ENCODE measurements at places on chromosomes 7 and 10. TPM values are rescaled to one million over a fixed set of nuclear protein-coding genes. Genes with fewer than 3 reads are reported as not detected.

DNA sequence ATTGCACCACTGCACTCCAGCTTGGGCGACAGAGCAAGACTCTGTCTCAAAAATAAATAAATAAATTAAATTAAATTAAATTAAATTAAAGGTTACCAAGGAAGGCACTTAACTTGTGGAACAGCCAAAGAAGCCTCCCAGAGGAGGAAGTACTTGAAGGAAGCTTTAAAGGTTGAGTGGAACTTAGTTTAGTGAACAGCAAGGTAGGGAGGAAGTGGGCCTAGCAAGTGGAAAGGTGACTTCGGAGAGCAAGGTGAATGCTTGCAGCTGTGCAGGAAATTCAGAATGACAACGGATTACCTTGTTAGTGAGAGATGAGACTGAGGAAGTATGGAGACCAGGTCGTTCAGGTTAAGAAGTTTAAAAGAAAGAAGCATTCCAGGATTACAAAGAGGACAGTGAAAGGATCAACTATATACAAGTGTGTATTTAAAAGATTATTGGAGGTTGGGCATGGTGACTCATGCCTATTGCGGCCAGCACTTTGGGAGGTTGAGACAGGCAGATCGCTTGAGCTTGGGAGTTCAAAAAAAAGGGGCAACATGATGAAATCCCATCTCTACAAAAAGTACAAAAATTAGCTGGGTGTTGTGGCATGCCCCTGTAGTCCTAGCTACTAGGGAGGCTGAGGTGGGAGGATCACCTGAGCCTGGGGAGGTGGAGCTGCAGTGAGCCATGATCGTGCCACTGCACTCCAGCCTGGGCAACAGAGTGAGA, 12.8 kb upstream of the RPEL1 start:
- DNase-seq, result no peak
- peaks cover 15% of the 10 kb centered on the region for H3K4me1 ChIP-seq
- H3K4me3 ChIP-seq, result no peak overlapping the region
- no peaks in the 10 kb centered on the region for H3K36me3 ChIP-seq
- H3K27ac ChIP-seq, result no peak overlapping the region

GRCh38 chr10:35626971-35627507, 15.1 kb downstream of the FZD8 start:
- no peaks in the 10 kb centered on the region for H3K36me3 ChIP-seq
- no peak overlapping the region for H3K27ac ChIP-seq
- peaks cover 14% of the 10 kb centered on the region for H3K4me1 ChIP-seq
- no peak for DNase-seq
- H3K4me3 ChIP-seq, result no peak overlapping the region

DNA sequence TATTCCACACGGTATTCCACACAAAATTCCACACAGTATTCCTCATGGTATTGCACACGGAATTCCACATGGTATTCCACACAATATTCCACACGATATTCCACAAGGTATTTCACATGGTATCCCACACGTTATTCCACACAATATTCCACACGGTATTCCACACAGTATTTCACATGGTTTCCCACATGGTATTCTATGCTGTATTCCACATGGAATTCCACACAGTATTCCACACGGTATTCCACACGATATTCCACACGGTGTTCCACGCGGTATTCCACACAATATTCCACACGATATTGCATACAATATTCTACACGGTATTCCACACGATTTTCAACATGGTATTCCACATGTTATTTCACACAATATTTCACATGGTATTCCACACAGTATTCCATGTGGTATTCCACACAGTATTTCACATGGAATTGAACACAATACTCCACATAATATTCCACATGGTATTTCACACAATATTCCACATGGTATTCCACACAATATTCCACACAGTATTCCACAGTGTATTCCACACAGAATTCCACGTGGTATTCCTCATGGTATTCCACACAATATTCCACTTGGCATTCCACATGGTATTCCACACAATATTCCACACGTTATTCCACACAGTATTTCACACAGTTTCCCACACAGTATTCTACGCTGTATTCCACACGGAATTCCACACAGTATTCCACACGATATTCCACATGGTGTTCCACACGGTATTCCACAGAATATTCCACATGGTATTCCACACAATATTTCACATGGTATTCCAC, 136.0 kb upstream of the CHST15 start:
- no peak overlapping the region for H3K27ac ChIP-seq
- H3K36me3 ChIP-seq, result no peaks in the 10 kb centered on the region
- H3K27me3 ChIP-seq, result no peaks in the 10 kb centered on the region
- H3K4me3 ChIP-seq, result no peak overlapping the region
- no peak for DNase-seq
- H3K4me1 ChIP-seq, result no peaks in the 10 kb centered on the region

- no peak overlapping the region for H3K27ac ChIP-seq
- DNase-seq, result no peak
- no peaks in the 10 kb centered on the region for H3K27me3 ChIP-seq
- no peak overlapping the region for H3K4me3 ChIP-seq
- H3K36me3 ChIP-seq, result no peaks in the 10 kb centered on the region
Observed at GRCh38 chr7:11355399-11356005, 381.8 kb downstream of the PHF14 start.

DNA sequence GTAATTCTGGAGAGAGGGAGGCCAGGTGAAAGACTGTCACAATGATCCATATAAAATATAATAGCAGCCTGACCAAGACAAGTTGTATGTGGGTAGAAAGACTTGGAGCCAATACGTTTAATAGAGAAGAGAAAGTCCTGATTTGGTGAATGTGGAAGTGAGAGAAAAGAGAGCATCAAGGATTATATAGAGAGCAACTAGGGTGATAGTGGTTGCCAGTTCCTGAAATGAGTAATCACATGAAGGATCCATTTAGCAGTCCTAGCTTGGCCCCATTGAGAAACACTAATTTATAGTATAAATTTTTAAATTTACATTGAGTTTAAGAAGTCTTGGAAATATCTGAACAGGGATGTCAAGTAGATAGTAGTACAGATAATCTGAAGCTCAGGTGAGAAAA, 74.0 kb downstream of the AASS start:
- H3K4me1 ChIP-seq, result no peaks in the 10 kb centered on the region
- H3K27ac ChIP-seq, result no peak overlapping the region
- H3K4me3 ChIP-seq, result no peak overlapping the region
- H3K36me3 ChIP-seq, result peaks cover 10% of the 10 kb centered on the region
- no peaks in the 10 kb centered on the region for H3K27me3 ChIP-seq

DNA sequence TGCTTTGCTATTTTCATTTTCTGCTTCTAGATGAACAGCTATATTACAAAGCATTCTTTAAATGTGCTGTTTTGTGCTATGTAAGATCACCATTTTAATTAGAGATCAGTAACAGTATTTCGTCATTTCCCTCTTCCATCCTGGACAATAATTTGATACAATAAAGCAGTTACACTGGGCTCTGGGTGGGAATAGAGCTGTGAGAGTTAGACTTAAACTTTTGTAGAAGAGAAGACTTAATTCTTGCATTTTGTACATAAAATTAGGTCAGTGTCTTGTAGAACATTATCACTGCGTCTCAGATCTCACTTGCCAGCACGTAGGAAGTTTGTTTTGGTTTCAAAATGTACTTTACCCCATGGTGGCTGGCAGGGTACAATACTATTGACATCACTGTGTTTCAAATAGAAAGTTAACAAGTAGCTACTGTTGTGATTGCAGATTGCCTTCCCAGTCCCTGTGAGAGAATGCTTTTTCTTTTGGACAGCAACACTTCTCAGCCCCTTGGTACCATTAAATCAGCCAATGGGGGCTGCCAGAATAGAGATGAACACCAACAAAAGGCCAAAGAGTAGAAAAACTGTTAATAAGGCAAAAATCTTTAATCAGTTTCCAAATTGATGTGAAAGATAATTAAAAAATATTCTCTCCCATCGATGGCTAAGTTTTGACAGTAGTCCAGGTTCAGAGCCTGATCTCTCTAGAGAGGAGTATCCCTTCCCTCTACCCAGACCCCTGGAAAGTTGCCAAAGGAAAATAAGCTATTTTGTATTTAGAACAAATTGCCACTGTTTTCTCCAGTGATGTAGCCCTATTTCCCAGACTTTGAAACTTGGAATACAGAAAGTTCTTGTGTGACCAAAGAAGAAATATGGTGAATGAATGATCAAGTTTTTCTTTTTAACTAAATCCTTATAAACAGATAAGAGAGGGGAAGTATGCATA, 35.1 kb downstream of the SMNDC1 start:
- no peak for DNase-seq
- no peaks in the 10 kb centered on the region for H3K36me3 ChIP-seq
- peaks cover 14% of the 10 kb centered on the region for H3K4me1 ChIP-seq
- no peaks in the 10 kb centered on the region for H3K27me3 ChIP-seq

- DNase-seq, result no peak
- no peaks in the 10 kb centered on the region for H3K36me3 ChIP-seq
- H3K4me3 ChIP-seq, result no peak overlapping the region
- H3K4me1 ChIP-seq, result no peaks in the 10 kb centered on the region
- H3K27me3 ChIP-seq, result no peaks in the 10 kb centered on the region
Observed at GRCh38 chr10:6776170-6776569, 196.1 kb upstream of the PRKCQ start.

- no peaks in the 10 kb centered on the region for H3K27me3 ChIP-seq
- H3K27ac ChIP-seq, result no peak overlapping the region
- H3K4me1 ChIP-seq, result no peaks in the 10 kb centered on the region
- no peak overlapping the region for H3K4me3 ChIP-seq
- DNase-seq, result no peak
Observed at GRCh38 chr7:155824227-155824886, 12.1 kb upstream of the SHH start.

GRCh38 chr10:50625649-50626132, 1.9 kb upstream of the SGMS1 start:
- H3K36me3 ChIP-seq, result no peaks in the 10 kb centered on the region
- H3K4me1 ChIP-seq, result peaks cover 10% of the 10 kb centered on the region
- H3K27me3 ChIP-seq, result peaks cover 5% of the 10 kb centered on the region
- peak overlapping the region; percentile 97 for H3K27ac ChIP-seq
- DNase-seq, result peak; percentile 17

GRCh38 chr7:7681191-7681935, 37.0 kb downstream of the RPA3 start:
- no peak overlapping the region for H3K27ac ChIP-seq
- peak; percentile 37 for DNase-seq
- no peaks in the 10 kb centered on the region for H3K36me3 ChIP-seq

DNA sequence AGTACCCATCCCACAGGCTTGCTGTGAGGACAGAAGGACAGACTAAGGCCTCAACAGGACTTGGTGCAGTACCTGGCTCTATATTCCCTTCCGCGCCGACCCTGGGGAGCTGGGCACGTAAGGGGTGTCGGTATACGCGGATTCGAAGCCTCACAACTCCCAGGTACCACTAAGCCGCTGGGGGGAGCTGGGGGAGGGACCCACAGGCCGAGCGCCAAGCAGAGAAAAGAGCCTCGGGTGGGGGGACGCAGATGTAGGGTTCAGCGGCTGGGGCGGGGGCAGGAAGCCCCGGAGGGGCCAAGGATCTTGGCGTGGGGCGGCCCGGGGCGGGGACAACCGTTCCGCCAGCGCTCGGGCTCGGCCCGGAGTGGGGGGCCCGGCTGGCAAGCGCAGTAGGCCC, 126.4 kb upstream of the ZNF746 start:
- H3K27ac ChIP-seq, result no peak overlapping the region
- peak; percentile 50 for DNase-seq
- no peaks in the 10 kb centered on the region for H3K36me3 ChIP-seq

DNA sequence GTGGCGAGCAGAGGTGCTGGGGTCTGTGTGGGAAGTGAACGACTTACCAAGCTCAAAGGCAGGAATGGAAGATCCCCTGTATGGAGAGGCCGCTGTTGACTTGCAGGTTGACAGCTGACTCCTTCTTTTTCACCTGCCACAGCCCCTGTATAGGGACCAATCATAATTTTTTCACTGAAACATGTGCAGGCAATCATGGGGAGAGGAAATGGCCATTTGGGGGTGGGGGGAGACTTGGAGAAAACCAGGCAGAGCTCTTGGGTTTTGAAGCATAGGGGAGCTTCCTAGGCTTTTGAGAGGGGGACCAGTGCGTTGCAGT, 101.4 kb downstream of the WDR37 start:
- H3K4me3 ChIP-seq, result no peak overlapping the region
- H3K4me1 ChIP-seq, result peaks cover 8% of the 10 kb centered on the region
- no peaks in the 10 kb centered on the region for H3K27me3 ChIP-seq
- no peak for DNase-seq
- no peaks in the 10 kb centered on the region for H3K36me3 ChIP-seq

- no peaks in the 10 kb centered on the region for H3K36me3 ChIP-seq
- peaks cover 19% of the 10 kb centered on the region for H3K4me1 ChIP-seq
- H3K4me3 ChIP-seq, result no peak overlapping the region
- DNase-seq, result no peak
- H3K27ac ChIP-seq, result no peak overlapping the region
Observed at GRCh38 chr7:23004247-23004520, 9.7 kb downstream of the HYCC1 start.

- no peak within 1 kb of the TSS for H3K27ac ChIP-seq
- peaks cover 6% of the 10 kb centered on the region for H3K4me1 ChIP-seq
- peaks cover 100% of the 10 kb centered on the region for H3K27me3 ChIP-seq
- peak; percentile 87 for DNase-seq
- H3K36me3 ChIP-seq, result no peaks in the 10 kb centered on the region
Observed at GRCh38 chr7:127252778-127253280, at the start of gene GRM8. Gene GRM8, minus strand, starts transcription at chr7:127252941.

DNA sequence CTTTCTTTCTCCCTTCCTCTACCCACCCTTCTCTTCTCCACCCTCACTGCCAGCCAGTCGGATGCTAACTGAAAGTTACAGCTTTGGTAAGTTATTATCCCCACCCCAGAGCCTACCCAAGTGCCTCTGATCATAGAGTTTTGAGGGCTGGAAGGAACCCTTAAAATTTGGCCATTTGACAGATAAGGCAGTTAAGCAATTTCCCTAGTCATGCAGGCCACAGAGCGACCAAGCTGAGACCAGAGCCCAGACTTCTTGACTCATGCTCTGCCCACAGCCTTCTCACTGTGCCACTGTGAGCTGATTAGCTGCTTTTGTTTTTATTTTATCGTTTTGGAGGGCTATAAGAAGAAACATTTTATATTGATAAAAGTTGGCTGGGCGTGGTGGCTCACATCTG, 17.2 kb downstream of the SAP25 start:
- H3K36me3 ChIP-seq, result no peaks in the 10 kb centered on the region
- no peaks in the 10 kb centered on the region for H3K4me1 ChIP-seq
- DNase-seq, result no peak

GRCh38 chr7:1512781-1513656, 8.8 kb upstream of the INTS1 start:
- no peak overlapping the region for H3K27ac ChIP-seq
- no peaks in the 10 kb centered on the region for H3K4me1 ChIP-seq
- no peaks in the 10 kb centered on the region for H3K27me3 ChIP-seq
- no peaks in the 10 kb centered on the region for H3K36me3 ChIP-seq
- DNase-seq, result no peak

GRCh38 chr10:3749600-3749999, 35.4 kb downstream of the KLF6 start:
- no peak overlapping the region for H3K27ac ChIP-seq
- H3K4me1 ChIP-seq, result peaks cover 7% of the 10 kb centered on the region
- no peaks in the 10 kb centered on the region for H3K27me3 ChIP-seq
- H3K36me3 ChIP-seq, result no peaks in the 10 kb centered on the region
- DNase-seq, result no peak
- H3K4me3 ChIP-seq, result no peak overlapping the region

- H3K36me3 ChIP-seq, result no peaks in the 10 kb centered on the region
- peaks cover 5% of the 10 kb centered on the region for H3K4me1 ChIP-seq
- no peak overlapping the region for H3K27ac ChIP-seq
- no peaks in the 10 kb centered on the region for H3K27me3 ChIP-seq
Observed at GRCh38 chr10:6530966-6531365, 49.1 kb downstream of the PRKCQ start.

GRCh38 chr7:36658335-36659171, 65.7 kb downstream of the AOAH start:
- H3K36me3 ChIP-seq, result no peaks in the 10 kb centered on the region
- peak overlapping the region; percentile 98 for H3K27ac ChIP-seq
- DNase-seq, result peak; percentile 38
- H3K27me3 ChIP-seq, result no peaks in the 10 kb centered on the region
- peaks cover 75% of the 10 kb centered on the region for H3K4me1 ChIP-seq

SPDYE2 gene
- not detected for total RNA-seq

PRKAG2 gene
- 11.1 TPM for total RNA-seq

FAM180A gene
- total RNA-seq, result not detected

All from neural progenitor cell (in vitro differentiated cells).